ENCODE measurements at places on chromosomes 7 and 10.

GRCh38 chr7:18086165-18087025, 58.7 kb upstream of the PRPS1L1 start:
- DNase-seq = no peak

DNA sequence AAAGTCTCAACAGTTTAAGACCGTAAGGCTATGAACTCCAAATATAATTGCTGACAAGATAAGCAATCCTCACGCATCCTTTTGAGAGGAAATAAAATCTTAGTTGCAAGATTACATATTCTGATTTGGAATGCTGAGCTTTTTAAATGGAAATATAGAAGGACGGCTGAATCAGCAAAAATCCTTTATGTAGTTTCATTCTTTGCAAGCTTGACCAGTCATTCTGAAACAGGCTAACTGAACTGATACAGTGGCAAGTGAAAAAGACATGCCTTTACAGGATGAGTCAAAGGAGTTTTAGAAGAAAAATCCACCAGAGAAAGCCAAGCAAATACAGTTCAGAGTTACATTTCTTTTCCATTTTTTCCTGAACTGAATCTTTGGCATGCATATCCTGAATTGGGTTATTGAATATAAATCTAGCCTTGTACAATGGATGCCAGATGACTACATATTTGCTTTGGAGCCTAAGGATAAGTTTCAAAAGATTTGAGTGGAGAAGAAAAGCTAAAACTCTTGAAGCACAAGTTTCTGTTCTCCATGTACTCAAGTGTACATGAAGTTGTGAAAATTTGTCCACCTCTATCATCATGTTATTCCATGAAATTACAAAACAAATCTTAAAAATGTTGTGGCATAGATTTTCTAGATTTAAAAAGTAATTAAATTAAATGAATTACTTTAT, 4.4 kb downstream of the VIM start:
- DNase-seq = no peak

GRCh38 chr7:21099432-21099831, 312.7 kb upstream of the SP8 start:
- no peak for DNase-seq

- no peak for DNase-seq
These were observed 842 bp upstream of the JAKMIP3 start for GRCh38 chr10:132064771-132065437.

DNA sequence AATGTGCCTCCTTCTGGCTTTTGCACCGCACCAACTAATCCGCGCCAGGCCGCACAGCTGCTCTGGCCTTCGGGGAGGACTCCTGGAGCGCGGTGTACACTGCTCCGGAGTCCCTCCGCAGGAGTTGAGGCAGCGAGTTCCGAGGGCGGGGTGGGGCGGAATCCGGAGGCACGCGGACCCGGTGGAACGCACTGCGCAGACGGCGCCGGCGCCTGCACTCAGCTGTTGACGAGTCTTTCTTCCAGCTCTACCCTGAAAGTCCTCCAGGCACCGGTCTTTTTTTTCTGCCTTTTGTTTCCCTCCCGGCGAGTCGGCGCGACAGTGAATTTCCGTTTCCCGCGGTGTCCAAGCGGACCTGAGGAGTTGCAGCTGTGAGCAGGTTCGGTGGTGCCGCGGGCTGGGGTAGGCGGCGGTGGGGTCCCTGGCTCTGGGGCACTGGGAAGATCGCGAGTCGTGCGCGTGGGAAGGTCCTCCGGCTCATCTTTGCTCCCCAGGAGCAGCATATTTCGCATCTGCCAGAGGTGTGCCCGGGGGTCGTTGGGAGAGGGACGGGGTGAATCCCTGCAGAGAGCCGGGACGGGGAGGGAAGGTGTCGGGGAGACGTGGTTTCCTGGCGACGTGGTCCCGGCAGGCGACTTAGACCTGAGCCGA, 44.1 kb downstream of the SFTPD start:
- no peak for DNase-seq

DNA sequence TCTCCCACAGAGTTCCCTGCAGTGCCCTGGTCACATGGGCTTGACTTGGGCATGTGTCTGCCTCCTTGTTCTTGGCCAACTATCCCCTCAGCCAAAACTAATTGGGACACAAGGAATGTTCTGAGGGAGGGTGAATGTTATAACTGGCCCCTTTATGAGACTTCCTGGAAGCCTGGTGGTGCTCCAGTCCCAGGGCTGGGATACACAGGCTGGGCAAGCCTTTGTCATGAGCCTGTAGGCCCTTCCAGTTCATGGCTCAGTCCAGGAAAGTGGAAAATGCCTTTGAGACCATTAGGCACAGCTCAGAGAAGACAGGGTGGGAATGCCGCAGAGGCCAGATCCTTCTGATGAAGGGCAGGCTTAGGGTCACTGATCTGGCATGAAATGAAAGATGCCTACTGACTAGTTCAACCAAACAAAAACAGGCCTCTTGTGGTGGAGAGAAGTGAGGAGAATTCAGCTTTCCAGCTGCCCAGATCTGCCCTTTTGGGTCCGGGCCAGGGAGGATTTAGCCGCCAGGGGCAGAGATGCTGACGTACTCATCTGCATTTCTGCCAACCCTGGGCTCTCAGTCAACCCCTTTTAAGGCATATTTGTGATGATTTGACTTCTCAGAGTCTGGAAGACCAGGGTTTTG, 961.5 kb downstream of the KCNMA1 start:
- DNase-seq = no peak

DNA sequence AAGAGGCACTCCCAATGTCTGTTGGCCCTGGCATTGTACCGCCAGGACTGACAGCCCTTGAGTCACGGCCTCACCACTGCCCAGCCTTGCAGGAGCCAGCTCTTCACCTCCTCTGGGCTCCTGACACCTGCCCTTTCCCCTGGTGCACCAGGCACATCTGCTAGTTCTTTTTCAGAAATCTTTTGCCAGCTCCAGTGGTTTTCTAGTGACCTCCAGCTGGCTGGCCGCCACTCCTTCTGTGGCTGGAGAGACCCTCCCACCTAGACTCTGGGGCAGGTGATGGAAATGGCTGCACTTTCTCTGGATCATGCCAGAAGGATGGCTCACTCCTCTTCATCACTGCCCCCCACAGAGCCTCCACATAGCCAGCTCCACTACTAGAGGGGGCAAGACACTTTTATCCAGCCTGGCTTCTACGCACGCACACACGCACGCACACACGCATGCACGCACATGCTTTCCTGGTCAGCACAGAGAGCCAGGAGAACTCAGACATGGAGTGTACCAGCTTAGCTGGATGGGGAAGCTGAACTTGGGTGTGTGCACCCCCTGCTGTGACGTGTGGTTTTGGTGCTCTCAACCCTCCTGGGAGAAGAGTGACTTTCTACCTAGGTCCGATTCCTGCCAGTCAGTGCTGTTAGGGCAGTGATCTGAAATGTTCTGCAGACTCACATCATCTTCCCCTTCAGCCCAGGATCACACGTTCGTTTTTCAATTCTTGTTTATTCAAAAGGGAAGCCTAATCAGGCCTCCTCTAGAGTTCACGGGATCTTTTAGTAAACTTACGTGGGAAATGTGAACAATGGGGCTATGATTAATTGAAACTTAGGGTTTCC, 222.0 kb downstream of the PRPF18 start:
- no peak for DNase-seq

- DNase-seq = no peak
These were observed 62.0 kb downstream of the GATA3 start for GRCh38 chr10:8116474-8116873.

GRCh38 chr7:7699380-7699779, 19.0 kb downstream of the RPA3 start:
- no peak for DNase-seq
